ENCODE measurements at places on chromosomes 7 and 10. TPM values are rescaled to one million over a fixed set of nuclear protein-coding genes. Genes with fewer than 3 reads are reported as not detected.

- H3K36me3 ChIP-seq = no peaks in the 10 kb centered on the region
- DNase-seq = no peak
- H3K27me3 ChIP-seq = no peaks in the 10 kb centered on the region
- H3K27ac ChIP-seq = no peak overlapping the region
These were observed 184.1 kb downstream of the RELN start for GRCh38 chr7:103805346-103805745.

Gene DOCK4
- total RNA-seq = 3.8 TPM

Gene KEL
- 28.7 TPM for total RNA-seq

Gene TMEM236
- total RNA-seq = 0.04 TPM

Gene LIPM
- total RNA-seq = not detected

- peak overlapping the region; percentile 97 for H3K27ac ChIP-seq
- H3K36me3 ChIP-seq = peaks cover 71% of the 10 kb centered on the region
- no peak for DNase-seq
- peak overlapping the region; percentile 32 for H3K4me3 ChIP-seq
These were observed 74.3 kb upstream of the ASAH2 start for GRCh38 chr10:50325449-50326171.

DNA sequence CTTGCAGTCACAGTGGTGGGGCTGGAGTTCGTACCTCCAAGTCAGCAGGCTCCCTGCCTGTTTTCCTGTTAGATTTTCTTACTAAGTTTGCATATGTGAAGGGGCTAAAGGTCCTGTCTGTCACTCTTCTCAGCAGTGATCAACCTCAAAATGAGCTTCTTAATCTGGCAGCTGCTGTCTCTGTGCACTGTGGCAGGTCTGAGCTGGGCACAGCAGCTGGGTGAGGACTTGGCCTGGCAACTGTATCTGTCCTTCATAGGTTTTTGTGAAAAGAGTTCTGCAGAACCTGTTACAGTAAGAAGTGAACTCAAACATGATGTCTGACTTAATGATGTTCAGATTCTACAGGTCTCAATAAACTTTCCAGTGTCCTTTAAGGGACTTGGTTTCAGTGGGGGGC lies 31.3 kb upstream of the GJD4 start:
- H3K4me1 ChIP-seq = no peaks in the 10 kb centered on the region
- peaks cover 4% of the 10 kb centered on the region for H3K27me3 ChIP-seq
- no peak overlapping the region for H3K4me3 ChIP-seq
- peaks cover 20% of the 10 kb centered on the region for H3K36me3 ChIP-seq
- H3K27ac ChIP-seq = no peak overlapping the region

DNA sequence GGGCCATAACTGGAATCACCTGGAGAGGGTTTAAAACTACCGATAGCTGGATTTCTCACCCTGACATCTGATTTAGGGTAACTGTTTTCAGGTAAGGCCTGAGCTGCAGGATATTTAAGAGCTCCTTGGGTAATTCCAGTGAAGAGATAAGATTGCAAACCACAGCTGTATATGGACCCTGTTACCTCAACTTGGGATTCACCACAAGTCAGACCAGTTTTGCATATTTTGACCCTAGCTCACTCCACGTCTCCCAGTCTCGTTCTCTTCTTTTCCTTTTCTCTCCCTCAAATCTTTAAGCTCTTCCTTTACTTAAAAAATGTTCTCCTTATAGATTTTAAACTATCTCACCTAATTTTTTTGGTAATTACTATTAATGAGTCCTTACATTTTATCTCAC lies 264.4 kb downstream of the THSD7A start:
- no peaks in the 10 kb centered on the region for H3K4me1 ChIP-seq
- no peak overlapping the region for H3K4me3 ChIP-seq
- DNase-seq = no peak
- no peaks in the 10 kb centered on the region for H3K27me3 ChIP-seq

- no peaks in the 10 kb centered on the region for H3K4me1 ChIP-seq
- no peaks in the 10 kb centered on the region for H3K36me3 ChIP-seq
- peaks cover 11% of the 10 kb centered on the region for H3K27me3 ChIP-seq
- no peak overlapping the region for H3K4me3 ChIP-seq
These were observed 568.1 kb upstream of the MKI67 start for GRCh38 chr10:128694168-128694850.

- no peaks in the 10 kb centered on the region for H3K36me3 ChIP-seq
- peaks cover 8% of the 10 kb centered on the region for H3K4me1 ChIP-seq
- DNase-seq = no peak
- H3K27me3 ChIP-seq = peaks cover 34% of the 10 kb centered on the region
These were observed 4.0 kb upstream of the PLXNA4 start for GRCh38 chr7:132580277-132580676.

Gene AMPH
- total RNA-seq = not detected

Data from K562 (cell line).